Fibroblast of the aortic adventitia (primary cell): ENCODE measurements at places on chromosomes 2 and 18.

GRCh38 chr2:176751314-176752227, 461.0 kb upstream of the HNRNPA3 start:
- no peak for DNase-seq

- DNase-seq, result peak; percentile 70
Observed at GRCh38 chr18:63539904-63540510, 2.2 kb upstream of the SERPINB12 start.

- peak; percentile 58 for DNase-seq
Observed at GRCh38 chr2:135948642-135949355, 36.6 kb downstream of the DARS1 start.

- DNase-seq, result no peak
Observed at GRCh38 chr2:60216452-60216995, 336.9 kb downstream of the BCL11A start.
